ENCODE measurements at places on chromosomes 2 and 18.

DNA sequence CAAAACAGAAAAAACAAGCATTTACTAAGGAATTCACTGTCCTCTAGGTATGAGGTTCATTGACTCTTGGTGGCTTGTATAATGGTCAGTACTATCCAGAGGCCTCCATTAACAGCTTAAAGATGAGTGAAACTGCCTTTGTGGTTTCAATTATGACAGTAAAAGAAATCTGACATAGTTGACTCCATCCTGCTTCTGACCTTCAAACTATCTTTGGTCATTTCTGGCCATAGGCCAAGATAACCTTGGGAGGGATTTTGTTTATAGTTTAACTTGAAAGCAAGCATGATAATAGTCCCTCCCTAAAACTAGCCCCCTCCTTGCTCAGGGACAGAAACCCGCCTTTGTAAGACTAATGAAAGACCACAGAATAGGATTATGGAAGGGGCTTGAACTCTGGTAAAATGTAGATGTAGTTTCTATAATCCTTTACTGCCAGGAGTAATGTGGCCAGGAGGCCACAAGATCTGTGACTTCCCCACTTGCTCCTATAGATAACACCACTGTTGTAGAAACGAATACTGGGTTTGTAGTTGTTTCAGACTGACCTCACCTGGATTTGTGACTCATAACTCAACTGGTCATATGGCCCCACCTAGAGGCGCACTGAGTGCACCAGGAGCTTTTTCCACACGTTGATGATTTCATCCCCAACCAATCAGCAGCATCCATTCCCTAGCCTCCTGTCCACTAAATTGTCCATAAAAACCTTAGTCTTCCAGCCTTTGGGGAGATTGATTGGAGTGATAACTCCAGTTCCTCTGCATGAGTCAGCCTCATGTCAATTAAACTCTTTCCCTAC, 8.6 kb upstream of the PLEKHM3 start:
- no peak for DNase-seq

DNA sequence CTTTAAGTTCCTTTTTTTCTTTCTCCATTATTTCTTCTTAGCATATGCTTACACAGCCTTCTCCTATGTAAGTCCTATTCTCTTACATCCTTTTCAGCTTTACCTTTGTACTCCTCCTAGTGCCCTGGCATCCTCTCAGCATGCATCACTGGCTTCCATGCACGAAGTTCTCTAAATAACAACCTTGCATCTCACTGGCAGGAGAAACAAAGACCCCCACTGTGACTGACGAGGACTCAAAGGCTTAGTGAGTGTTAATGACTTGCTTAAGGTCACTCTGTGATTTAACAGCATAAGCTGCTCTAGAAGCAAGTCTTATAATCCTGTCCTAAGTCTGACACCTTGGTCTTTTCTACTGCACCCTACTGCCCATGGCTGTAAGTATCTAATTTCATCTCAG, 1236.0 kb upstream of the CELF4 start:
- no peak for DNase-seq

DNA sequence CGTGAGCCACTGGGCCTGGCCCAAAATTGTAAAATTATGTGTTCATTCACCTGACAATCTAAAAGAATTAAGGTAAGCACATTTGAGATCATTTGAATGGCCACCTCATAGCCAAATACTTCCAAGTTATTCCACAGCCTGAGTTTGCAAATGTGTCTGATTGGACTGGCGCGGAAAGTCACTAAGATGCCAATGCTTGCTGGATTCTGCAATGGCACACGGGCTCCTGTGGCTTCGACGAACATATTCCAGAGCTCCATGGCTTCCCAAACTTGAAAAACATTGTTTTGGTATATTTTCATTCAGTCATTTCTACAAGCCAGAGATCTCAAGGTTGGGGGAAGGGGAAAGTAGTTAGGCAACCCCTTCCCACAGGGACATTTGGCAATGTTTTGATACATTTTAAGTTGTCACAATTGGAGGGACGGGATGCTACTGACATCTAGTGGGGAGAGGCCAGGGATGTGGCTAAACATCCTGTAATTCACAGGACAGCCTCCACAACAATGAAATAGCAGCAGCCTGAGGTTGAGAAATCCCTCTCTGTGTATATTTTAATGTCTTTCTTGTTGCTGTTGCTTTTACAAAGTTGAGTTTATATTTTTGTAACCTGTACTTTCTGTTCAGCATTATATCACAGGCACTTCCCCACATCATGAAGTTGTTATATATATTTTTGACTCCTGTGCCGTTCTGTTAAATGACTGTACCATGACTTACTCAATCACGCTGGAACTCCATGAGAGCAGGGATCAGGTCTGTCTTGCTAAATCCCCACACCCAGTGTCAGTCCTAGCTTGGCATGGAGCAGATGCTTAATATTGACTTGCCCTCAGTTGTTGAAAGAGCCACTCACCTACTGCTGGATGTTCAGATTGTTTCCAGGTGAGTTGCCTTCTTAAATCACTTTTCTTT, 56.9 kb downstream of the COL4A4 start:
- peak; percentile 9 for DNase-seq

GRCh38 chr18:9925795-9926194, 12.0 kb downstream of the VAPA start:
- no peak for DNase-seq

DNA sequence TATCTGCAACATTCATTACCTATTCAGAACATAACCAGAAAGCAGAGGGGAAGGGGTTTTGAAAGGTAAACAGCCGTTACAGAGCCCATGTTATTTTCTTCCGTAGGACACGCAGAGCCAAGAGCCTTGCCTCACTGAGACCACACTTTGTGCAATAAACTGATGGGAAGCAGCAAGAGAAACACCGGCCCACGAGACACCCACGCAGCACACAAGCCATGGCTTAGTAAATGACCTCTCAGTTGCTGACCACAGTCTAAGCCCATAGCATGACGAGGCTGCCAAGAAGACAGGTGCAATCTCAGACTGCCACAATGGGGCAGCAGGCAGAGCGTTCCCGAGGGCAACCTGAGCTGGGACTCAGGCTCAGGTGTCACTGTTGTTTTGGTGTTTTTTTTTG, 59.6 kb downstream of the CABYR start:
- DNase-seq, result no peak

- no peak for DNase-seq
Measured at GRCh38 chr2:107385921-107386320, 440.8 kb upstream of the RGPD4 start.

GRCh38 chr2:174086708-174087107, 121.5 kb upstream of the SP3 start:
- no peak for DNase-seq

DNA sequence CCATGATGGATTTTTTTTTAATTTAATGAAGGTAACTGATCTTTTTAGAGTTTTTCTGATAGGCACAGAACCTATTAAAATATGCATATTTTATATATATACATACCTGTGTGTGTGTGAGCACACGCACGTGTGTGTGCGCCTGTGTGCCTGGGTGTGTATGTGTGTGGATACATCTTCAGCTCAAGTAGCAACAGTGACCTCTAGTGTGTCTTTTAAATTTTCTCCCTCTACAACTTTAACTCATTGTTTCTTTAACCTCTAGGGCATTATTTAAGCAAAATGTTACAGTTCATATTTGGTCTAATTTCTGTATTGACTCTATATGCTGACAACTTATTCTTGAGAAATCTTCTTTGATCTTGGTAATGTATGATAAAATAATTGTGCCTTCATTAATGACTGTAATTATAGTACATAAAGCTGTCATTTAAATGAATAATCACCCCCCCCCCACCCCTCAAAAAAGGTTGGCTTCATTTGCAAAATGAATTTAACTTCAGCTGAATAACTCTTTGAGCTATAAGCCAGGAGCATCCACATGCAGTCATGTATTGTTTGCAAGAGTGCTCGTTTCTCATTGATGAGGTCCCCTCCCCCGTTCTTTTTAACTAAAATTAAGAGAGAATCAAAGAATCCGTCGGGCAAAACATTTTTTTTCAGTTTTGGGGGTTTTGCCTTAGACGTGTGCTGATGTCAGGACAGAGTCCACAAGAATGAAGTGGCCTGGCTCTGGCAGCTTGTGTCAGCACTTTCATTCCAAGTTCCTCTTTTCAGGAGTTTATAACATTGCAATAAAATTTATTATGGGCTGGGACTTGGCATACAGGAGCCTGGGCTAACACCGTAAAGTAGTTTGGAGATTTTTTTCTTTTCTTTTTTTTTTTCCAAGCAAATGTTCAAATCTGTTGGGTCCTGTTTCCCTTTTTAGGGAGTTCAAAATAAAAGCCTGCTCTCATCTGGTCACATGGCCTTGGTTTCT, 80.0 kb downstream of the ETAA1 start:
- peak; percentile 24 for DNase-seq

DNA sequence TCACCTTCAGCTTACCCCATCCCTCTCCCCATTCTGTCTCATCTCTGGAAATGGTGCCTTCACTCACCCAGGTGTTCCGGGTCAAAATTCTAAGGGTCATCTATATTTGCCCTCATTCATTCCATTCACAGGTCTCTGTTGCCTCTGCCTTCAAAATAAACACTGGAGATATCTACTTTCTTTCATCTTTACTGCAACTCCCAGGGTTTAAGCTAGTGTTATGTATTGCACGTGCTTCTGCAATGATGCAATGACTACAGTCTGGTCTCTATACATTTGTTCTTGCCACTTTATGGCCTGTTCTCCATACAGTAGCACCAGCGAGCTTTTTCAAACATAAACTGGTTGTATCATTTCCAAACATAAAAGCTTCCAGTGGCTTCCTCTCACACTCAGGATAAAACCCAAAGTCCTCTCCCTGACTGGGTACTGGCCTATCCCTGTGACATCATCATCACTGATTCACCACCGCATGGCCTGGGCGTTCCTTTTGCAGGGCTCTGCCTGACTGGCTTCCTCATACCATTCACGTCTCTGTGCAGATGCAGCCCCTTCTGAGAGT, 14.3 kb downstream of the DSG2 start:
- DNase-seq, result no peak

DNA sequence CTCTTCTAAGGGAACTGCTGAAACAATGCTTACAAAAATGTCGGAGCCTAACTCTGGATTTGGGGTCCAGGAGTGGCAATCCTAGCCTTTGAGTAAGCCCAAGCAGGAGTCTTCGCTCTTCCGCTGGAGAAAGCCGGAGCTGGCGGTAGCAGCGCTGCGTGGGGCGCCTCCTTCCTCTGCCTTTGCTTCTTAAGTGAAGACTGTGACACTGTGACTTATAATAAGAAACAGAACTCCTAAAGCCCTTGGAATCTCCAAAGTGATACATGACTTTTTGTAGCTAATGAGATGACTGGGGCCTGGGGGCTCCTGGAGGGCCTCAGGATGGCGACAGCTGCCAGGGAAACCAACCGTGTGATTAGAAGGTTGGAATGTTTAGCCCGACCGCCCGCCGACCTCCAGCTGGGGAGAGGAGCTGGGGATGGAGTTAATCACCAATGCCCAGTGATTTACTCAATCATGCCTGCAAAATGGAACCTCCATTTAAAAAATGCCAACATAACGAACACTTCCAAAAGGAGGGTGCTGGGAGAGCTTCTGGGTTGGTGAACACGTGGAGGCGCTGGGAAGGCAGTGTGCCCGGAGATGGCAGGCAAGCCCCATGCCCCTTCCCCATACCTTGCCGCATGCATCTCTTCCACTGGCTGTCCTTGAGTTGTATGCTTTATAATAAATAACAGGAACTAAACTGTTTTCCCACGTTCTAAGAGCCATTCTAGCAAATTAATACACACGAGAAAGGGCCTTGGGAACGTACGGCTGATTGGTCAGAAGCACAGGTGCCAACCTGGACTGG, 29.0 kb upstream of the MAL start:
- DNase-seq, result no peak

GRCh38 chr2:46064396-46064795, 232.8 kb upstream of the EPAS1 start:
- DNase-seq, result no peak

DNA sequence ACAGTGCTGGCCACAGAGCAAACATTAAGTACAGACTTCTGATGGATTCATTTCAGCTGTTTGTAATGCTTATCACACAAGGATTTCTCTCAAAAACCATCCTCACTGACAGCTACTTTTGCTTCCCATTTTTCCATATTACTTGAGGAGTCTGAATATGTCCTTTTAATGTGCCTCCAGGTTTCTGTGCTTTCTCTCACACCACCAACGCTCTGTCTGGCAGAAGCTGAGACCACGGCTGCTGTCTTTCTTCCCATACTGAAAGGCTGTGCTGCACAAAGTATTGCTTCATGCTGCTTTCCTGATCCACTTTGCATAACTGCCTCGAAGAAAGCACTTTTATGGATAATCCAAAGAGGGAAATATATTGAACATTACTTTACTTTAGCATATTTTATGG, 312.1 kb upstream of the ZEB2 start:
- no peak for DNase-seq

DNA sequence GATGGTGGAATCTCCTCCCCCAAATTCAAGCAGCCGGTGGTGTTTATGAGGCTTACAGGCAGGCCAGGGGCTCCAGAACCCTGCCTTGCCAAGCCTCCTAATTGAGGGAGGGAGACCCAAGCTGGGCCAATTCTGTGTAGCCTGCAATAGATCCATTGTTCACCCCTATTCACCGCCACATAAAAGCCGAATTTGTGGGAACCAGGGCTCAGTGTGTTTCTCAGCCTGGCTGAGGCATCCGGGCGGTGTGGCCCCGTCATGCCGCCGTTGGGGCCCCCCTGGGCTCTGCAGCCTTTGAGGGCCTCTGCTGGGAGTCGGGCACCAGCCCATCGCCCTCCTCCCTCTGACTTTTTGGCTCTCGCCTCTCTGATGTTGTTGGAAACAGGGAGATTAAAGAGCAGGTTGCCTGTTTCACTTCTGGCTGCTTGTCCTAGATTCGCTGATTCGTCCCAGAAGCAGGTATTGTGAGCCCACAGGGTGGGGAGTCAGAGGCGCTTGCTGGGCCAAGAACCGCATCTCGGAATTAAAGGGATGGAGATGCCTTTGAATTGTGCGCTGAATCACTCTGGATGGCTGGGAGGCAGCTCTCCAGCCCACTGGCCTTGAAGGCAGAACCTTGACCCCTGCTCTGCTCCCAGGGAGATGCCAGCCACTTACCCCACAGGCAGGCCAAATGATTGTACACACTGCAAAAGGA, 14.7 kb upstream of the OTOS start:
- no peak for DNase-seq

GRCh38 chr18:75132098-75132870, 76.7 kb downstream of the PTGR3 start:
- no peak for DNase-seq

DNA sequence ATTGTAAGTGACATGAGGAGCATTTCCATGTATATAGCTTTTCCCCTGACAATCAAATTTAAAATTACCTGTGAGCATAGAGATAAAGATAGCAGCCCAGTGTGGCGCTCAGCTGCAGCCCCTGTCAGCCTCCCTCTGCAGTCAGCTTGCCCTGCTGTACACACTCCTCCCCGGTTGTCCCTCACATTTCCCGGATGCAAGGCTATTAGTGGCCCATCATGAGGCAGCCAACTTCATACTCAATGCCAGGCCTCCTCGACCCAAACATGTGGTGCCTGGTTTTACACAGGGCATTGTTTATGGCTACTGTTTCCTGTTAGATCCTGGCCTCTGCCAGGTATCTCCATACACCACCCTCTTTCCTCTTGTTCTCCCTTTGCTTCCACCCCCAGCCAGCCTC, 116.1 kb upstream of the SH3BP4 start:
- DNase-seq, result no peak

- no peak for DNase-seq
Measured at GRCh38 chr2:157786663-157787363, 89.3 kb downstream of the ACVR1 start.

- no peak for DNase-seq
Measured at GRCh38 chr2:188000189-188000588, 291.5 kb upstream of the GULP1 start.
